Activated T-cell treated with anti-CD3 and anti-CD28 coated beads for 4 hours (primary cell): ENCODE measurements at places on chromosomes 12 and 14.

- DNase-seq: no peak
Observed at GRCh38 chr12:99068993-99069747, 424.1 kb downstream of the APAF1 start.

GRCh38 chr12:5310151-5310550 is 121.8 kb upstream of the NTF3 start:
- no peak for DNase-seq

- DNase-seq: no peak
Observed at GRCh38 chr14:59274991-59275391, 86.5 kb downstream of the DAAM1 start.

DNA sequence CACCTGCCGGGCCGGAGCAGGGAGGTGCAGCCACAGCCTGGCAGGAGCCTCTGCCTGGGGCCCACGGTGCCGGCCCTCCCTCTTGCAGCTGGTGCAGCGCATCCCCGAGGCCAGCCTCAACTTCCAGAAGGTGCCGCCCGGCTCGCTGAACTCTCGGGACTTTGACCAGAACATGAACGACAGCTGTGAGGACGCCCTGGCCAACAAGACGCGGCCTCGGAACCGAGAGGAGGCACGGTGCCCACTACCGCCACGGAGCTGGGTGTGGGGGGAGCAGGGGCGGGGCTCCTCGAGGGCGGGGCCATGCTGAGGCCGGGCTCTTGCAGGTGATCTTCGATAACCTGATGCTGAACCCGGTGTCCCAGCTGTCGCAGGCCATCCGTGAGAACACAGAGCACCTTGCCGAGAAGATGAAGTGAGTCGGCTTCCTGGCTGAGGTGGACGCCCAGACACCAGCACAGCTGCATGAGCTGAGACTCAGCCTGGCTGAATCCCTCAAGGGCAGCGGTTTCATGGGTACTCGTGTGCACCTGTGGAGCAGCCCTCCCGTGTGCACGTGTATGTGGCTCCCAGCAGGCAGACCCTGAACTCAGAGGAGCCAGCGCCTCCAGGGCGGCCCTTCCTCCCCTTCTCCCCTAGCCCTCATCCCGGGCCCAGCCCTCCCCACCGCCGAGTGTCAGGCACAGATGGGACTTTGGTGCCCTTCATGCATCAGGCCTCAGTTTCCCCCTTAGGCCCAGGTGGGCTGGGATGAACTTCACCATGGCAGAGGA is 28.6 kb downstream of the CEP170B start:
- DNase-seq: no peak

DNA sequence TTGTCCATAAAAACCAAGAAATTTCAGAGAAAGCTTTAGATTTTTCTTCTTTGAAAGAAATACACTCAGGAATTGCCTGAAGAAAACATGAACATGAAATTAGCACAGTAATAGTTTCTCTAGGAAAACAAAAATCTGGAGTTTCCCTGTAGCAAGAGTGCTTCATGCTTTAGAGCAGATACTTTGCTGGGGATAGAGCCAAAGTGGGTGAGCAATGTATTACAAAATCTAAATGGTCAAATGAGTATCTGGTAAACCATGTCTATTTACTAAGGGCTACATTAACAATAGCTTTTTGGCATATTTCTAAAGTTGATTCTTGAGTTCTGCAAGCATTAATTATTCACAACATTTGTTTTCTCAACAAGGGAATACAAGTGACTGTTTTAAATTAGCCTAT is 26.2 kb downstream of the AVPR1A start:
- DNase-seq: no peak

DNA sequence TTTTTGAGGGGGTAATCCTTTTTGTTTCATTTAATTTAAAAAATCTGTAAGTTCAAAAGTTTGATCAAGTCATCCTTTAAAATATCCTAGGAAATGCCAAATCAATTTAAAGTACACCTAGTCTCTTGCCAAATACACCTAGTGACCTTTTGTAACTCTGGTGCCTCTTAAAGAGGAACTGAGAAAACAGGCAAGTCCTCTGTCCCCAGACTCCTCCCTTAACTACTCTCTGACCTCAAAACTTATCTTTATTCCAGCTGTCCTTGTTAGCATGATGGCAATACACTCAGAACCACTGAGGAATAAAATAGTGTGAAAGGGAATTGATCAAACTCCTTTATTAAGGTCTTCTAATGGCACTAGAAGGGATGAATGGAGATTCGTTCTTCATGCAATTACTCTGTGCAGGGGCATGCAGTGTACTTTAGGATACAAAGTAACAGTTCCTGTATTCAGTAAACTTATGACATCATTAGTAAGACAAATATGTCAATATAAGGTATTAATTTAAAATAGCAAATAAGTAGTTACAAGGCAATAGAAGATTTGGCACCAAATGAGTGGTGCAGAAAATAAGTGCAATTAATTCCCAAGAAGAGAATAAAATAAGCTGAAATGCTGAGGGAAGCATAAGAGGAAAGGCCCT is 3.3 kb downstream of the FAR2 start:
- DNase-seq: no peak

DNA sequence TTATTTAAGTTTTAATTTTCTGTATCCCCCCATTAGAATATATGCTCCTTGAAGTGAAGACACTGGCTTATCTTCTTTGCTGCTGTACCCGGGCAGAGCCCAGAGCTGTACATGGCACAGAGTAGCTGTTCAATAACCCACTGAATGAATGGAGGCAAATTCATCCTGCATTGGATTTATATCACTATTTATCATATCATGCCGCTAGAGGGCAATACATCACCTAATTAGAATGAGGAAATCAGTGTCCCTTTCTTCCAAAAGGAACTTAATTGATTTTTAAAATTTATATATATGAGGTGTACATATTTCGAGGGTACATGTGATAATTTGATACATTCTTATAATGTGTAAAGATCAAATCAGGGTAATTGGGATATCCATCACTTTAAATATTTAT is 89.2 kb upstream of the TMEM260 start:
- no peak for DNase-seq

DNA sequence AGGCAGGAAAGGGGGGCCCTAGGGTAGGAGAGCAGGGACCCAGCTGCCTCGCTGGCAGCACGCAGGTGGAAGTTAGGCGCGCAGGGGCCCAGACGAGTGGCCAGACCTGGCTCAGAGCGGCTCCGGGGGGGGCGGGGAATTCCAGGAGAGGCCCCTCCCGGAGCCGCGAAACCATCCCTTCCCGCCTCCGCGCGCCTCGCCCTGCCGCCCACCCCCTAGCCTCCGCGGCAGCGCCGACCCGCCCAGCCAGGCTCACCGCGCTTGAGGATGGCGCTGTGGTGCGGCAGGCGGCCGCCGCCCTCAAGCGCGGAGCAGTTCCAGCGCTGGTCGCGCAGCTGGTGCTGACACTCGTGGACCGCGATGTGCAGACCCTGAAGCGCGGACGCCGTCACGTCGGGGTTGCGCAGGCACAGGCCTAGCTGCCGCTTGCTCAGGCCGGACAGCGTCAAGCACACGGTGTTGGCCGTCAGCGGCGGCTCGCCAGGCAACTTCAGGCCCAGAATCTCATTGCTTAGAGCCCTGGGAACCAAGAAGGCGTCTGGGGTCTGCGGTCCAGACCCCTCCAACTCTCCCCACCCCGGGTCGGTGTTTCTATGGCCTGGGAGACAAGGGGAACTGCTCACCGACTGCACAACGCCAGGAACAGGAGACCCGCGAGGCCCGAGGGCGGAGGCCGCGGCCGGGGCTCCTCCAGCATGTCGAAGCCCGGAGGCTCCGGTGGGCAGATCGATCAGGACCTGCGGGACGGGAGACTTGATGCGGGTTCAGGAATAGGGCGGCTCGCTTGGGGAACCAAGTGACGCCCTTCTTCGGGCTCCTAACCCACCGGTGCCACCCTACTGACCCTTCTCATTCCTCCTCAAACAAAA is 1.5 kb downstream of the WNT10B start:
- no peak for DNase-seq

- DNase-seq: no peak
Observed at GRCh38 chr12:2960996-2961616, 1.9 kb downstream of the TEAD4 start.

- DNase-seq: no peak
Observed at GRCh38 chr14:89324501-89325298, 92.3 kb downstream of the FOXN3 start.

DNA sequence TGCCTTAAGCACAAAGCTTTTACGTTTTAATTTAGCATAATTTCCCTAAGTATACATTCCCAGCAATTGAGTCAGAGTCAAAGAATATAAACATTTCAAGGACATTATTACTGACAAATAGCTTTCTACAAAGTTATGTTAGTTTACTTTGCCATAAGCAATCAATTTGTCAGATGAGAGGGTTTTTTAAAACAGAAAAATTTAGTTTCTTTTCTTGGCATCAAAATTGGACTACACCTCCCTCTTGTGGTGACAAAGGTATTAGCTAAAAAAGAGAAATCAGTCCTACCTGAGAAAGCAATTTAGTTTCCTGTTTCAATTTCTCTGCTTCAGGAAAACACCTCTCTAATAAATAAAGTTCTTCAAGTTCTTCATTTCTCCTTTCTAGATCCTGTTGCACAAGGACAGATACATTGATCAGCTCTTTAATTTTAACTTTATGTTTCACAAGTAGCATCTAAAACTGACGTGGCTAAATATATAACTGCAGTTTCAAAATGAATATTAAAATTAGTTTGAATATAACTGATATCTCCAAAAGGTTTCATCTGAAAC is 39.9 kb downstream of the DNAI7 start:
- DNase-seq: no peak

DNA sequence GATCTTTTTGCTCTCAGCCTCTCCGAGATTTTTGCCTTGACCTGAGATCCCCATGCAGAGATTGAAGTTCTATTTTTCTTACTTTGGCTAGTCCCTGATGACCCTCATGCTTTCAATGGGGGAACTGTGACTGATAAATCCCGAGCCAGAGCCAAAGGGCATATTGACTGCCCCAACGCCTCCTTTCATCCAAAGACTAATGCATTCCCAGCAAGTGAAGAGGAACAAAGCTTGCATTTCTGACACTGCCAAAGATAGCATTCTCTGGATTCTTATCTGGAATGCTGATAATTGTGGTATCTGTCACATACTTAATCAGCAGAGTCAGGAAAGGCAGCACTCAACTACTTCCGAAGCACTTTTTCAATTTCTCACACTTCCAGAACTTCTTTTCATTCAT is 152.3 kb upstream of the EGLN3 start:
- DNase-seq: no peak

DNA sequence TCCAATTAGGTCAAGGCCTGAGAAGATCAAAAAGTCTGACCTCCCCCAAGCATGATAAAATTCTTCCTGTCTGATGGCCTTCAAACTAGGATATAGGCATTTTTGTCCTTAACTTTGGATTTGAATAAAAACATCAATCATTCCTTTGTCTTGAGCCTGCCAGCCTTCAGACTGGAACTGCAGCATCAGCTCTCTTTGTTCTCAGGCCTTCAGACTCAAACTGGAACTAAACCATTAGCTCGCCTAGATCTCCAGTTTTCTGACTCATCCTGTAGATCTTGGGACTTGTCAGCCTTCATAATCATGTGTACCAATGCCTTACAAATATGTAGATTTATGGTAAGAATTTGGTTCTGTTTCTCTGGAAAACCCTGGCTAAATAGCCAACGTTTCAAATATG is 721.7 kb downstream of the GALC start:
- no peak for DNase-seq

- no peak for DNase-seq
Observed at GRCh38 chr14:29740491-29740890, 187.2 kb downstream of the PRKD1 start.

- no peak for DNase-seq
Observed at GRCh38 chr12:80716696-80717469, at the start of gene MYF5. Gene MYF5, plus strand, starts transcription at chr12:80716912. Its CDS starts 152 bp downstream, at chr12:80717064.

DNA sequence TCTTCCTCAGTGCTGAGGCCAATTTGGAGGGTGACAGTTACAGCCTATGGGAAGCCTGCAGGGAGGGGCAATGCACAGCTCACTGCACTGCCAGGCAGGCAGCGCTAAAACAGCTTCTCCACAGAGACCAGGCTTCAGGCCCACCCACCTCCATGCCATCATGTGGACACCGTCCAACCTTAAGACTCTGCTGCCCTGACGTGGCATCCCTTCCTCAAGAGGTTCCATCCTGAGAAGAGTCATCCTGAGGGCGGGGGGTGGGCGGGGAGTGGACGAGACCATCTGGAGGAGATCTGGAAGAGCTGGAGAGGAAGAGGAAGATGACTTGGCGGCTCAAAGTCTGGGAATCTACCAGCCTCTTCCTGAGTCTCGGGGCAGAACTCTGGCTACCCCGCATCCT is 8.4 kb upstream of the ACVRL1 start:
- DNase-seq: no peak

GRCh38 chr14:88437658-88438057 is 52.2 kb downstream of the SPATA7 start:
- no peak for DNase-seq

DNA sequence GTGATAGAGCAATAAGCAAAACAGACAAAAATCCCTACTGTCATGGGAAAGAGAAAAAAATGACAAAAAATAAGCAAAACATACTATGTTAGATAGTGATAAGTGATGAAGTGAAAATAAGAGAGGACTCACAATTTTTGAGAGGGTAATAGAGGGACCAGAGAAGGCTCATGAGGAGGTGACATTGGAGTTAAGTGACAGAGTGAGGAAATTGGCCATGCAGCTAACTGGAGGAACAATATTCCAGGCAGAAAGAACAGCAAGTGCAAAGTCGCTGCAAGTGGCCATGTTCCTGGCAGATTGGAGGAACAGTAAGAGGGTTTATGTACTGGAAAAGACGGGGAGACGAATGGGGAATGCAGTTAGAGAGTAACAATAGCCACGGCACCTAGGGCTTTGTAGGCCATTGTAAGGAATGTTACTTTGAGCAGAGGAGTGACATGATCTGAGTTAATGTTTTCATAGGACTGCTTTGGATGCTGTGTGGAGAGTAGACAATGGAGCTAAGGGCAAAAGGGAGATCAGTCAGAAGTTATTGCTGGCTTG is 1.4 kb upstream of the SAV1 start:
- no peak for DNase-seq

DNA sequence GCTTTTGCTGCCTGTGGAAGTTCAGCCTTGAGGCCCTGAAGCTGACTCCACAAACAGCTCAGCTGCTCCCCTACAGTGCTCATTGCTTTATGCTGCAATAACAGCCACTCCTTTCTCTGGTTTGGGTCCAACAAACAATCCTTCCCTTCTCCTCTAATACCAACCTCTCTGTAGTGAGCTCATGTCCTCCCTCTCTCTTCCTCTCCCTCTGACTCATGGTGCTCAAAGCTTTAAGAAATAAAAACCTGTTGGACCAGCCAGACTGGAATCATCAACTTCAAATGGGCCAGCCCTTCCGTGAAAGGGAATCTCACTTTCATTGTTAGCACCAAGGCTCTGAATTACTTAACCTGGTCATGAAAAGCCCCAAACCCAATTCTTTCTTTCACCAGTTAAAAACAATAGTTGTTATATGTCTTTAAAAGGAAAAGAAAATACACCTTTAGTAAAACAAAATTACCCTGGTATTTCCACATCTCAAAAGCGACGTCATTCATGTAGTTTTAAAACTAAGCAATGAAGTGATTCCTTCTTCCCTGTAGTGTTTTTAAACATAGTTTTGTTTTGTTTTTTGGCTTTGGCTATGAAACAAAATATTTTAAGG is 126.4 kb downstream of the DUSP6 start:
- DNase-seq: no peak

- DNase-seq: no peak
Observed at GRCh38 chr12:64457466-64457865, 5.5 kb downstream of the TBK1 start.

- no peak for DNase-seq
Observed at GRCh38 chr12:57611108-57611826, at the start of gene ARHGEF25. Gene ARHGEF25, plus strand, starts transcription at chr12:57611435. Its CDS starts 460 bp downstream, at chr12:57611895.

GRCh38 chr12:3149515-3150307 is 72.5 kb downstream of the TSPAN9 start:
- DNase-seq: no peak
